ENCODE measurements at places on chromosomes 5 and 9.

DNA sequence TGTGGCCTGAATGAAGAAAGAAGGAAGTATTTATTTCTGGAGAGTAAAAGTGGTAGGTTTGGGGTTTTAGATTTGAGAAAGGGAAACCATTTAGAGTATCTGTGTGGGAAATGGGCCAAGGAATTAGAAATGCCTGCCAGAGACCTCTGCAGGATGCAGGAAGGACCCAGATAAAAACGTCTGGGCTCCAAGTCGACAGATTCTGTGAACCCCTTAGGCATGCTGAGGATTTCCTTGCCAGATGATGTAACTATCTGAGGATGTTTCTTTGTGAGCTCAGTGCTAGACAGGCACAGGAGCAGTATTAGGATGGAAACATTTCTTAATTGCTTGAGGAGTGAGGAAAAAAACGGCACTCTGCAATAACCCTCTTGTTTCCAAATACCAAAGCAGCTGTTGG is 251.8 kb upstream of the DMRT1 start:
- DNase-seq, result no peak

DNA sequence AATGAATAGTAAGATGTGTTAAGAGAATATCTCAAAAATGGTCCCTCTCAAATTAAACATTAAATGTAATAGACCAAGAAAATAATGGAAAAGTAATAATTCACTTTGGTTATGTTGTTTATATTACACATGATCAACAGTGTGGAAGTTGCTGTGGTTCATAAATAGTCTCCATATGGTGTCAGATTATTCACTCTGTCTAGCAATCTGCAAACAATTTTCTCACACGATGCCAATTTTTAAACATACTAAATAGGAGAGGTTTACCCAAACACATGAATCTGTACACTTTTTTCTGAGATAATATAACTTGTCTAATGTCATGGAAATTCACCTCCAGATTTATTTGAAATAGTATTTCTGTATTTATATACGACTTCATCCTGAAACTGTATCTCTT is 217.4 kb upstream of the FBXL7 start:
- DNase-seq, result no peak

GRCh38 chr9:72292256-72292682 is 72.7 kb downstream of the ZFAND5 start:
- DNase-seq, result no peak

DNA sequence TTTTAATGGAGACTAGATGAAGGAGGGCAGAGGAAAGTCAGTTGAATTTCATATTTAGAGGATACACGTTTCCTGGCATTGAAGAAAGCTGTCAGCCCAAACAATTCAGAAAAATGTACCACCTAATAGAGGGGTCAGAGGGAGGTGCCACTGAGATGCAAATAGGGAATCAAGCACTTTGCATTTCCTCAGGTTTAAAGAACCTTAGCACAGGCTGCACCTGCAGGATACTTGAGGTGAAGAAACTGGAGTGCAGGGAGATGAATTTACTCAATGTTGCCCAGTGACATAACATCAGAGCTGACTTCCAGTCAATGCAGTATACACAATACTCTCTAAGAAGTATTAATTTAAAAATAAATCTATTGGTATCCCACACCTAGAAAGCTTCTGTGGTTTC is 67.0 kb upstream of the MAST4 start:
- no peak for DNase-seq

DNA sequence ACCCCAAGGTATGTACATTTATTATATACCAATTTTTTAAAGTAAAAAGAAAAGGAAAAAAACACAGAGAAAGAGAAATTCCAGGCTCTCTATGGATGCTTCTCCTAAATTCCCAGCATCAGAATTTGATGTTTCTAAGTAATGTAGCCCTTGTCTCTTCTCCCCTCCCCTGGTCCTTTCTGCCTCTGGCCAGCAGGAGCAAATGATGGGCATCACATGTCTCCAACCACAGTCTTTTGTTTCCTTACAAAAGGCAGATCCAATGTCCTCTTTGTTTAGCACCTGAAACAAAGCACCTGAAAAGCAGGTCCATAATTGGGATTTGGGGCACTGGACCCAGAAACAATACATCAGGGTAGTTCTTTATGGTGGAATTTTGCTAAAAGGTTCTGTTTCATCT is 50.4 kb upstream of the APC start:
- DNase-seq, result no peak

GRCh38 chr5:166594567-166594966 is 1696.9 kb upstream of the WWC1 start:
- DNase-seq, result no peak

DNA sequence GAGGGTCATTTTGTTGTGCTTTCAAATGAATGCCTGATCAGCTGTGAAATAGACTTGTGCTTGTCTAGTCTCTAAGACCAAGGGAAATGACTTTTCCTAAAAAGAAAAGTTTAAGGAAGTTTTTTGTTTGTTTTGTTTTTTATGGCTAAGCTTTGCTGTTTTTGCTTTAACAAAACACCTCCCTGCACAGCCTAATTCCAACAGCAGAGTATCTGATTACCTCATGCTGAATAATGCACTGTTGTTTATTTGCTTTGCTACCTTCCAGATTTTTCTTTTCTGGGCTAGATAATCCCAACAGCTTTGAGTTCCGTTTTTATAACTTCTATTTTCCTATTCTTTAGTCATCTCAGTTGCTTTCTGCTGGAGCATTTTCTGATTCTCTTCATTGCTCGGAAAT is 95.8 kb downstream of the AOPEP start:
- DNase-seq, result no peak

- DNase-seq, result no peak
Observed at GRCh38 chr9:69174616-69175463, 763 bp downstream of the TJP2 start.

DNA sequence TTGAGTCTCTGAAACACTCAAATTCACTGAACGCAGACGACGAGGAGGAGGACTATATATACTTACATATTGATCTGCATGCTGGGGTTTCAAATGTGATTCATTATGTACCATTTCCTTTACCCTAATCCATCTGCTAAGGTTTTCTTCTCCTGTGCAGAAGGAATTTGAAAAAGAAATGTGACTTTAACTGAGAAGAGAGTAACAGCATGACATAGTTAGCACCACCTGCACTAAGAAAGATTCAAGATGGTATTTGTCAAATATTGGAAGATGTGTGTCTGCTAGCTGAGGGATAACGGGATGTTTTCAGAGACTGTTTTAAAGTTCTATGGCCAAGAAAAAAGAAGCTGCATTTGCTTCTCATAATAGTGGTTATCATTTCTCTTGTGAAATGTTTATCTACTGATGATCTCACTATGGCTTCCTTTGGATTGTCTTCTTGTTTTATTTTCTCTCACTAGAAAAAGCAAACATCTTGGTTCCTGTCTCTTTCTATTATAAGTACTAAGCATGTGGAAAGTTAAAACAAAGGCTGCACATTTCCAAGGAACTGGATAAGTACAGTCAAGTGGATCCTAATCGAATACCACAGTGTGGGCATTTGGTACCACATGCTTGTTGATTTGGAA is 89.8 kb upstream of the TLE4 start:
- no peak for DNase-seq

- DNase-seq, result no peak
Observed at GRCh38 chr5:135169753-135170152, 135.7 kb upstream of the PITX1 start.

DNA sequence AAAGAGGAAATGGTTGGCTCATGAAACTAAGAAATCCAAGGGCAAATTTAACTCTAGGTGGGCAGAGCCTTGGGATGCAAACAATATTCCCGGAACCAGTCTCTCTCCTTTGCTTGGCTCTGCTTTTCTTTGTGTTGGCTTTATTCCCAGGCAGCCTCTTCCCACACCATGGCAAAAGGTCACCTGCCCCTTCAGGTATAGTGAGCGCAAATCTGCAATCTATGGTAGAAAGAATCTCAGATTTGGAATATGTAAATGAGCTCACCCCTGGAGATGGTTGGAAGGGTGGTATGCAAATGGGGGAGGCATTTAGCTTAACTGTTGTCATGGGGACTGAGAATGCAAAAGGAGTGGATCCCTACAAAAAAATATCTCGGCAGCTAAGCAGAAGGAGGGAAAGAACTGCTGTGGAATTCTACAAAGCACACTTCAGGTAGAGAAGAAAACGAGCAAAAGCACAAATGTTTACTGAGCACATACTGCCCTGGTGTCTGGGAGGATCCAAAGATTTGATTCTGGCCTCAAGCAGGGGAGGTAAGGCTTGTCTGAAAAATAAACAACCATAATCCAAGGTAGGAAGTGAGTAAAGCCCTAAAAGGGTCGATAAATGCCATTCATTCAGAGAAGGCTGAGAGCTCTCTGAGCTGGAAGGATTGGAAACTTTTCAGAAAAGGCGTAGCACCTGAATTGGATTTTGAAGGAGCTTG is 139.7 kb downstream of the TLE1 start:
- no peak for DNase-seq

DNA sequence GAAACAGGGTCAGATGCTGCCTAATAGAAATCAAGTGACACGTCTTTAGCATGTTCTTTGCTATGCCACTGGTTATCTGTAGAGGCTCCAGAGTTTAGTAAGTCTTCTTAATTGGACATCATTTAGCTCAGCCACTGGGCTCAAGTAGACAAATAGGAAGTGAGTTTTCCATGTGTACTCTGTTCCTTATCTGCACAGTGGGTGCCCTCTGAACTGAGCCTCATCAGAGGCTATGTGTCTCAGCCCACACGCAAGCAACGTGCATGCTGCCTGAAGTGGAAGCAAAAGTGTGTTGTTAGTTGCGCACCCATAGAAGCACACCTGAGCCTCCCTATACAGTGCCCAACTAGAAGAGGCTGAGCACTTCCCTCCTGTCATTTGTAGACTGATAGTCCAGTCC is 134.7 kb downstream of the SEMA5A start:
- DNase-seq, result no peak

- no peak for DNase-seq
Observed at GRCh38 chr9:74122661-74123060, 374.5 kb upstream of the RORB start.

GRCh38 chr5:139984816-139985215 is 58.3 kb downstream of the NRG2 start:
- no peak for DNase-seq

DNA sequence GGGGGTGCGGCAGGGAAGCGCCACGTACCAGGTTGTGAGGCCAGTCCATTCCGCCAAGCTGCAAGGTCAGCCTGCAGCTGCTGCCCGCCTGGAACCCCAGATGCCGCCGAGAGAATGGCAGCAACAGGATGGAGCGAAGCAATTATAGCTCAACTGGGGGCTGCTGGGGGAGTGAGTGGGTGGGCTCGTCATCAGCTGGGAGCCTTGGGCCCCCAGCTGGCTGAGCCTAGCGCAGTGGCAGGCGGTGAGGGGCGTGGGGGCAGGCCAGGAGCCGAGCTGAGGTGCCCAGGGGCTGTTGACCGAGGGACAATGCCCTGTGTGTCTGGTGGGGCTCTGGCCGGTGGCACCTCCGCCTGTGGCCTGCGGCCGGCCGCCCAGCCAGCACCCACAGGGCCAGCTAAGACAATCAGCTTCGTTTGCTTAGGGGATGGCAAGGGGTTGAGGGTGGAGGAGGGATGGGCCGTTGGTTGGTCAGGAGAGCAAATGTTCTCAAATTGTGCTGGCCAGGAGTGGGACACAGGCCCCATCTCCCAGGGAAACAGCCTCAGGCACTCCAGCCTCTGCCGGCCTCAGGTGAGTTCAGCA is at the start of gene IL17B:
Gene IL17B (minus strand): TSS at position 116 of the 585 bp plus-strand sequence. CDS start 67 bp downstream, at position 49.
- DNase-seq, result no peak

GRCh38 chr5:44708602-44709001 is 100.1 kb upstream of the MRPS30 start:
- no peak for DNase-seq

GRCh38 chr9:131627648-131628458 is 82.5 kb downstream of the PRRT1B start:
- no peak for DNase-seq

DNA sequence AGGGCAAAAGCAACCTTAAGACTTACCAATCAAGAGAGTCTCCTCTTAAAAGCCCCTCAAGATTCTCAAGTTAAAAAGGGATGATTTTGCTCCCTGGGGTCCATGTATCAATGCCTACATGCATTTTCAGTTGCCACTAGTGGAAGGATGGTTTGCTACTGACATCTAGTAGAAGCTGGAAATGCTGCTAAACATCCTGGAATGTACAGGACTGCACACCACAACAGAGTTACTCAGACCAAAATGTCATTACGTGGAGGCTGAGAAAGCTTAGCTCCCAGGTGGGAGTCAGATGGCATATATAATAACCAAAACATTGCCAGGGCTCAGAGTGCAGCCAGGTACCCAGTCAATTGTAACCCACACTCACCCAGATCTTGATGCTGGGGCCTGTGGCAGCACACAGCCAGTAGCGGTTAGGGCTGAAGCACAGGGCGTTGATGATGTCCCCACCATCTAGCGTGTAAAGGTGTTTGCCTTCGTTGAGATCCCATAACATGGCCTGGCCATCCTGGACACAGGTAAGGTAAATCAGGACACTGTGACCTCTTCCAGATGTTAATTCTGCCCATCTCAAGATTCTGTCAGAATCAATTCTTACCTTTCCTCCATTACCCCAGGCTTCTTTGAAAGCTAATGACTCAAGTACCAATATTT is 5.8 kb downstream of the RACK1 start:
- no peak for DNase-seq

DNA sequence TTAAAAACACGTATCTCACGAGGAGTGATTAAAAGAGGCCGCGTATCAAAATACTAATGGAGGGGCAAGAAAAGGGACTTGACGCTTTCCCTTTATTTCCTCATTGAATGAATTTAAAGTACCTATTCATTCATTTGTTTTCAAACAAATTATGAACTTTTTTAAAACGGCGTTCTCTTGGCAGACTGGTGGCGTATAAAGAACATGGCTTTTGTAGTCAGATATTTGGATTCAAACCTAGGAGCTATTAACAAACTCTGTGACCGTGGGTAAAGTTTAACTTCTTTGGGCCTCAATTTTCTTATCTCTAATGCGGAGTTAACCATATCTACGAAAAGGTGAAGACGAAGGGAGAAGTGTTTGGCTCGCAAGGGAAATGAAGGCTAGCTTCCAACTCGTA is 876 bp downstream of the CAAP1 start:
- DNase-seq, result no peak

- no peak for DNase-seq
Observed at GRCh38 chr5:128132499-128132898, 48.9 kb downstream of the SLC12A2 start.

GRCh38 chr5:42636425-42636824 is 120.2 kb upstream of the CCDC152 start:
- no peak for DNase-seq

DNA sequence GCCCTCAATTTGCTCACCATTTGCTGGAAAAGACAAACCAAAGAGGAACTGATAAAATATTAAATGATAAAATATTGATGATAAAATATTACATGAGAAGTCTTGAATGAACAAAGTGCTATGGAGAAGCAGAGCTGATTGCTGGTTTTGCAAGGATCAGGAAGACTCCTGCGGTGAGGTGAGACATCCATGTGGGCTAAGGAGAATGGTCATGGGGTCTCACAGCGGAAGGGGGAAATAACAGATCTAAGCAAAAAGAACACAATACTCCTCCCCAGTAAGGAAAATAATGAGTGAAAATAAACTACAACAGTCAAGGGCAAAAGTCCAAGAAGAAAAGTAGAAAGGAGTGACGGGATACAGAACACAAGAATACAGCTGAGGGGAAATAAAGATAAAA is 146.8 kb downstream of the LURAP1L start:
- no peak for DNase-seq
